RCC 7860 (cell line): ENCODE measurements at places on chromosomes 12 and 14.
A peak's percentile ranks its signal among the peaks of the same experiment; 100 is the strongest.

GRCh38 chr12:666766-667308 lies 3.6 kb upstream of the NINJ2 start:
- DNase-seq: no peak

DNA sequence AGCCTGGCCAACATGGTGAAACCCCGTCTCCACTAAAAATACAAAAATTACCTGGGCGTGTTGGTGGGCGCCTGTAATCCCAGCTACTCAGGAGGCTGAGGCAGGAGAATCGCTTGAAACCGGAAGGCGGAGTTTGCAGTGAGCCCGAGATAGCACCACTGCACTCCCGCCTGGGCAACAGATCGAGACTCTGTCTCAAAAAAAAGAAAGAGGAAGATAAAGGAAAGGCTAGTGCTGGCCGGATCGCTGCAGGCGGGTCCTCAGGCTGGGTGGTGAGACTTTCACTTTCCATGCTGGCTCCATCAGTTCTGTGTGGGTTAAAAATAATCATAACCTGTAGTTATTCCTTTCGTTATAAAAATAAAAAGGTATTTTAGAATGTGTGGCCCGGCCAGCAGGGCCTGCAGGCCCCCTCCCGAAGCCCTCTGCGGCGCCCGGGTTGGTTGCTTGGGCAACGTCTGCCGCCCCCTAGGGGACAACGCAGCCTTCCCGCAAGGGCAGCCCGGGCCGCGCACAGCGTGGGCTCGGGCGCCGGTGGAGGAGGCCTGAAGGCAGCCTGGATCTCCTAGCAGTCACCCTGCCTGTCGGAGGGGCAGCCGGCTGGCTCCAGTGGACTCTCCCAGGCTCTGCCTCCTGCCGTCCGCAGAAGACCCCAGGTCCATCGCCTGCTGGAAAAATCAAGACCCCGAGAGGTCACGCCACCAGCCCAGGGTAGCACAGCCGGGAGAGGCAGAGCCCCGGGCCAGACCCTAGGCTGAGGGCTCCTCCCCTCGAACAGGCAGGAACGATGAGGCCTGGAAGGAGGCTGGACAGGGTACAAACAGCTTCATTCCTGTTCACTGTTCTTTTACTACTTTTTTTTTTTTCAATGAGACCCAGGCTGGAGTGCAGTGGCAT lies 5.0 kb upstream of the SLC25A47 start:
- no peak for DNase-seq

DNA sequence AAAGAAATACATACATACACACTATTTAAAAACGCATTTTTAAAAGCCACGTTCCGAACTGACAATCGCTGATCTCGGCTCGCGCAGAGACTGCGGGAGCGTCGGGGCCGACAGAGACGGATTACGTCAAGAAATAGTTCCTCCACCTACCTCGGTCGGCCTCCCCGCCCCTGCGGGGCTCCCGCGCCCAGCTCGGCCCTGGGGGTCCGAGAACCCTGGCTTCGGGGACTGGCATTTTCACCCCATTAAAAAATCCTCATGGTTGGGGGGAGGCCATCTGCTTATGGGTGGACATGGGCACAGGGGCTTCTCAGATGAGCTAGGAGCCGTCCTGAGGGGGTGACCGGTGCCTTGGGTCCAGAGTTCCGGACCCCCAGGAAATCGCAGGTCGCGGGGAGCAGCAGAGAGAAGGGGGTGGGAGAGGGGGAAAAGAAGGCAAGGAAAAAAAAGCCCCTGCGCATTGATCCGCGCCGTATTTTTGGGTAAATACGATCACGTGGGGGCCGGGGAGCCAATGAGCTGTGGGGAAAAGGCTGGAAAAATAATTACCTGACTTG lies 324 bp upstream of the HOXC9 start:
- peak; percentile 11 for DNase-seq

DNA sequence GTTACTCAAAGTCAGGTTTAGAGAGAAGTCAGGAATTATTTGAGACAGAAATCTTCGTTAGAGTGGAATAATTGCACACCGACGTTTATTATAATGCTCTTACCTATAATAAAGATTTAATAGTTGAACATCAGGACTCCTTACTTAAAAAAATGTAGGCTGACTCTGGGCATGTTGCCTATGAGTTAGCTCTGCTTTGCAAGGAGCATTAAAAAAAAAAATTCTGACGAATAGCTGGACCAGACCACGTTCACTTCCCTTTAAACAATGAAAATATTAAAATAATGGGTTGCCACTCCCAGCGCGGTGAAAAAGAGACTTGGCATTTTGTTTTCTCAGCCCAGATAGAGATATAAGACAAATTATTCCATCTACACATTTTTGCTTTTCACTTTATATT lies 574 bp upstream of the FANCM start:
- no peak for DNase-seq

GRCh38 chr12:22979854-22980469 lies 355.0 kb downstream of the ETNK1 start:
- no peak for DNase-seq

GRCh38 chr12:754473-754820 lies 2.1 kb downstream of the WNK1 start:
- DNase-seq: no peak

- DNase-seq: no peak
Observed at GRCh38 chr14:99413911-99414310, 66.7 kb downstream of the SETD3 start.

DNA sequence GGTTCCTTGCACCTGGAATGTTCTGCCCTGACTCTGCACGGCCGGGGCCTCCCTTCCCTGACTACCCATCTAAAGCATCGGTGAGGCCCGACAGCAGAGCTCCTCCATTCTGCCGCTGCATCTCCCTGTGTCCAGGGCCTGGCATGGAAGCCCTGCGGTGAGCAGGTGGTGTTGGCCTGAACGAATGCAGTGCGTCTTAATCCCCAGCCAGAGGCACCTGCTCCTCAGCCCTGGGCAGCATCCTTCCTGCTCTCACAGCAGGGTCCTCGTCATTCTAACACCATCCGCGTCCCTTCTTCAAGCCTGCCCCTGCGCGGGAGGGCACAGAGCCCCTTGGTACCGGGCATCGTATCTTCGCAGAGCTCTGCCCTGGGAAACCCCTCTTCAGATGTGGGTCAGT lies 15.4 kb downstream of the BEGAIN start:
- no peak for DNase-seq

- DNase-seq: no peak
Observed at GRCh38 chr12:8985213-8985754, 4.1 kb upstream of the KLRG1 start.

GRCh38 chr14:20247646-20248246 lies 8.7 kb downstream of the OR11H4 start:
- peak; percentile 5 for DNase-seq

GRCh38 chr14:29348504-29348903 lies 579.1 kb downstream of the PRKD1 start:
- no peak for DNase-seq

DNA sequence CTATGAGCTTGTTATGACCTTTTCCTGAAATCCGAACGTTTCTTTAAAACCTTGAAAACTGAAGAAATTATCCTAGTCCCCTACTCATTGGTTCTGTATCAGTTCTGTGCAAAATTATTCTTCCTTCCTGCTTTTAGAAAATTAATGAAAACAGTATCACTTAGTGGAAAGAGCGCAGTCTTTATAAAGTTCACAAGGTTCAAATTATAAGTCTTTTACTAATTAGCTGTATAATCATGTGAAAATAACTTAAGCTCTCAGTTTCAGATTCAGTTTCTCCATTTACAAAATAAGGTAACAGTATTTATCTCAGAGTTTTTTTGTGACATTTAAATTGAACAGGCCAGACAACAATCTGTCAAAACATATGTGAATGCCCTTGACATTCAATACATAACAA lies 306.1 kb downstream of the ADAMTS20 start:
- DNase-seq: no peak

DNA sequence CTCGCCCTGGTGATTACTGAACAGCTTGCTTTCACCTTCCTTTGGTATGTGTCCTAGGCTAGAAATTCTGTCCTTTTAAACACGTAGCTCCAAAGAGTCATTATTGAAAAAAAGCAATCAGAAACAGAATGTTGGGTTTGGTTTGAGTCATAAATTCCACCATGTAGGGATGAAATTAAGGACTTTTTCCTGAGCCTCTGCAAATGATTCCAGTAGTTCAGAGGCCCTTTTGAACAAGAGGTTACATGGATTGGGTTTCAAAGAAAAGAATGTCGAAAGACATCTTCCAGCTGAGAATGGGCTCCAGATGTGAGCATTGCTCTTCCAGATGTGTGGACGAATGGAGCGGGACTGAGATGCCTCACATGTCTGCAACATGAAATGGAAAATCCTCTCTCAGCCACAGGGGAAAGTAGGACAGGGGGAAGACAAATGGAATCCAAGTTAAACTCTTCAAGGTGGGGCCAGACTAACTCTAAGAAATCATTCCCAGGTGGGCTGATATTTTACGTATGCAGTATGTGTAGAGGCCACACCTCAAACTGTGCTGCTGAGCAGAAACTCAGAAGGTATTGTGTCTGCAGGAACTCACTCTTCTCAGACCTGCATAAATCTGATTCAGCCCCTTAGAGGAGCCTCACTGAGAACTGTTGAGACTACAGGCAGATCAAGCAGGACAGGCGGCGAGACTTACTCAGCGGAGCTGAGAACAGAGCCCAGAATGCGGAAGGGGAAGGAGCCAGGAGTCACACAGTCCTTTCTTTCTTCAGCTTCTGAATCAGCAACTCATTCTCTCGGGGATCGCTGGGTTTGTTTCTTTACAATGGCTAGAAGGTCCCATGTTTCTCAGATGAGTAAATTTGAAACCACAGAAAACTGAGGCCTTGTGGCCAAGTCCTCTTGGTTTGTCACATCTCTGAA lies 23.3 kb upstream of the EMP1 start:
- DNase-seq: peak; percentile 78

GRCh38 chr14:68916358-68916941 lies 62.7 kb downstream of the ACTN1 start:
- DNase-seq: no peak

GRCh38 chr12:66028390-66028789 lies 102.2 kb downstream of the LLPH start:
- DNase-seq: no peak

DNA sequence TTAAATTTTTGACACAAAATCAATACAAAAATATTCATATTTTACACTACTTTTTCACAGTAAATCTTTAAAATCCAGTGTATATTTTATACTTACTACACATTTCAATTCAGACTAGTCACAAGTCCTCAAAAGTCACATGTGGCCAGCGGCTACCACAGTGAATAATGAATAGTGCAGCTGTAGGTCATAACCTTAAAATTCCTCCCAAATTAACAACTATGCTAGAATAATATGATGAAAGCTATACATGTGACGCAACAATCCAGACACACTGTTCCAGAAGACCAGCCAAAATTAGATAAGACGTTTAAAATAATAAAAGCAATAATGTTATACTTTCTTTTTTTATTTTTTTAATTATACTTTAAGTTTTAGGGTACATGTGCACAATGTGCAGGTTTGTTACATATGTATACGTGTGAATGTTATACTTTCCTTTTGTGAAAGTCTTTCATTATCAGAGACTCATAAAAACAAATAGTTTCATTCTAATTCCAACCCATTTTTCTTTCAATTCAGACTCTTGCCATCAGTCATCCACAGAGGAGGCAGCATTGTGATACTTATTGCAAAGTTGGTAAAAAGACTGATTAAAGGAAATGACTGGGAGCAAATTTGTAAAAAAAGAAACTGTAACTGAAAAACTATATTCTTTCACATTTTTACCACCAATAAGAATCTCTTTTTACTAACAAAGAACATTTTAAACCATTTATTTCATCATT lies 67.0 kb downstream of the C2CD5 start:
- DNase-seq: no peak

GRCh38 chr12:13299457-13299856 lies 102.9 kb downstream of the EMP1 start:
- DNase-seq: no peak

GRCh38 chr12:92696216-92696615 lies 6.6 kb upstream of the PLEKHG7 start:
- DNase-seq: no peak

DNA sequence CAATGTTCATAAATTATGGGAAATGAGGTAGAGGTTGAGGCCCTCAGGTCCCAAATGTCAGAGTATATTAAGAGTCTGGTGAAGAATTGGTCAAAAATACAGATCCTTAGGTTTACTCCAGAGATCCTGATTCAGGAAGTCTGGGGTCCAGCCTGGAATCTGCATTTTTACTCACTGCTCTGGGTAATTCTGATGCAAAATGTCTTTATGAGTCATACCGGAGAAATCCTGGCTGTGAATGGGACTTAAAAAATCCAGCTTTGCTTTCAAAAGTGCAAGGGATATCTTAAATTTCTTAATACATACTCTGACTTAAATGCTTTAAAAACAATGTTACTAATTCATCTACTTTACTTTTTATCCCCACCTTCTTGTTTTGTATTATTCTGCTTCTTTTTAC lies 74.5 kb downstream of the FERMT2 start:
- no peak for DNase-seq

DNA sequence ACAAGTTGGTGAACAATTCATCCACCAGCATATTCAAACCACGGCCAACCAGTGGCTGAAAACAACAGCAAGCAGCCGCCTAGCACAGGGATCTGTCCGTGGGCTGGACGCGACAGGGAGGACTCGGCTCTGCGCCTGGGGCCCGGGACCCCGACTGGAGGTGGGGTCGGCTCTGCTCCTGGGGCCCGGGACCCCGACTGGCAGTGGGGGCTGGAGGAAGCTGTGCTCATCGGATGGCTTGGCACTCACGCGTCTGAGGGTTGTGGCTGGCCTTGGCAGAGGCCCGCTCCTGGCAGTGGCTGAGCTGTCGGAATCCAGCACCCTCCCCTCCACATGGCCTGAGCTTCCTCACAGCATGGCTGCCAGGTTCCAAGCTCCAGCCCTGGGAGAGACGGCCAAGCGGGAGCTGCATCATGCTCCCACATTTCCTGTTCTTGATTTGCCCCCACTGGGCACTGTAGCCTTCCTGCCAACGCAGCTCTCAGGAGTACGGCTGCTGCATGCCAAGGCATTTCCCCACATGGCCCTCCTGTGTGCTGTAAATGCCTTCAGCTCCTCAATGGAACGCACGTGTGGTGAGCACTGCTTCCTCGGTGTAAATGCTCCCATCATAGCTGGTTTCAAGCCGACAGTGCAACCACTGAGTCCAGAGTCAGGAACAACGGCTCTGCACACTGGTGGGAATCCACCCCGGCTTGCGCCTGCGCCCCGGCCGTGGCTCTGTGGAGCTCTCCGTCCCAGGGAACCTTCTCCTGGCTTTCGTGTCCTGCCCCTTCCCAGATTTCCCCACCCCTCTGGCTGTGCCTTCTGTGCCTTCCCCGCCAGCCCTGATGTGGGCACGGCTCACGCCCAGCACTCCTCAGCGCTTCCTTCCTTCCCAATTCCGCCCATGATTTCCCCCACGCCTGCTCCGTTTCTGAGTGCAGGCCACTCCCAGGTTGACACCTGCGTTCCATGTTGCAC lies 7.3 kb upstream of the GALNT9 start:
- no peak for DNase-seq

DNA sequence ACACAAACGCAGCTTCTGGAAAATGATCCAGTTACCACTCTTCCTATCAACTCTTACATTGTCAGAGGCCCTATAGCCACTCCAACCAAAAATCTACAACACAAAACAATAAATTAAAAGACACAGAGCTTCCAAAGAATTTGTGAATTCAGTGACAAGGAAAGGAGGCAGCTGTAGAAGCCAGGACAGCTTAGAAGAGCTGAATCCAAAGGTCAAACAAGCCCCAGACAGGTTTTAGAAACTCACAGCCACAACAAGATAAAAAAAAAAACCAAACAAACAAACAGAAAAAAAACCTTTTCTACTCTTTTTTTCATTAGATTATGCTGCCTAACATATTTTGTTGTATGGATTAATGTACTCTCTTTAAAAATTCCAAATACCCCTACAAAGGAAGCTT lies 94.4 kb downstream of the KIF21A start:
- DNase-seq: no peak

GRCh38 chr12:106359646-106360399 lies 2.3 kb downstream of the POLR3B start:
- no peak for DNase-seq

GRCh38 chr12:77924703-77925102 lies 94.0 kb downstream of the NAV3 start:
- no peak for DNase-seq
